ENCODE measurements at places on chromosomes 11 and 22.
A peak's percentile ranks its signal among the peaks of the same experiment; 100 is the strongest.

GRCh38 chr11:13907678-13908077 lies 54.8 kb upstream of the SPON1 start:
- no peak for DNase-seq

- DNase-seq = no peak
Observed at GRCh38 chr22:44895296-44896055, 114.3 kb downstream of the PHF21B start.

- DNase-seq = no peak
Observed at GRCh38 chr11:93564895-93565294, 21.7 kb upstream of the SMCO4 start.

- DNase-seq = no peak
Observed at GRCh38 chr22:27127911-27128310, 470.5 kb downstream of the MIAT start.

GRCh38 chr11:65440831-65441499 lies 18.4 kb downstream of the NEAT1 start:
- DNase-seq = peak; percentile 73

DNA sequence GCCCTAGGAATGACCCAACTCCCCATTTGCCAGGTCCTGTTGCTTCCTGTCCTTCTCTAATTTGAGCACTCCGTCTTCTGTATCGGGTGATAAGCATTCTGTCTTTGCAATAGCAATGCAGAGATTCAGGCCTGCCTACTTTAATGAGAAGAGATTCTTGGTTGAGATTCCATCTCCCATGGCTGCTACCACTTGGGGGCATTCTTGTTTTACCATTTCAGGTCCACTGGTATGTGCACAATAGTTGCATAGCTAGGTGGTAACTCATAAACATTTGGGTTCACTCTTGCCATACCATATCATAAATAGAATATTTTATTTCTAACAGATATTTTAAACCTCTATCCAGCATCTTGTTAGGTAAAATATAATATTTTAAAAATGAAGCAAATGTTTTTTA lies 34.4 kb upstream of the CALCB start:
- peak; percentile 14 for DNase-seq

- DNase-seq = no peak
Observed at GRCh38 chr11:92880381-92880780, 89.1 kb upstream of the MTNR1B start.

- peak; percentile 90 for DNase-seq
Observed at GRCh38 chr11:130094614-130095013, 24.9 kb downstream of the APLP2 start.

GRCh38 chr11:115699733-115700132 lies 195.5 kb upstream of the CADM1 start:
- DNase-seq = no peak

DNA sequence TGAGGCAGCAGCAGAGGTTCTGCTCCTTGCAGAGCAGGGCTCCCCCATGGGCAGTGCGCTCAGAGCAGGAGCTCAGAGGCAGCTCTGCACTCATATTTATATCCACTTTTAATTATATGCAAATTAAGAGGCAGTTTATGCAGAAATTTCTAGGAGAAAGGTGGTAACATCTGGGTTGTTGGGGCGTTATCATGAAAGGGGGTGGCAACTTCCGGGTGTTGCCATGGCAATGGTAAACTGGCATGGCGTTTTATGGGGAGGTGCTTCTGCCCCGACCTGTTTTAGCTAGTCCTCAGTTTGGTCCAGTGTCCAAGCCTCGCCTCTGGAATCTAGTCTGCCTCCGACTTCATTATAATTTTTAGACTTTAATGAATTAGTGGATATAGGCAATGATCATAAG lies 1191.7 kb downstream of the TBC1D22A start:
- DNase-seq = no peak

DNA sequence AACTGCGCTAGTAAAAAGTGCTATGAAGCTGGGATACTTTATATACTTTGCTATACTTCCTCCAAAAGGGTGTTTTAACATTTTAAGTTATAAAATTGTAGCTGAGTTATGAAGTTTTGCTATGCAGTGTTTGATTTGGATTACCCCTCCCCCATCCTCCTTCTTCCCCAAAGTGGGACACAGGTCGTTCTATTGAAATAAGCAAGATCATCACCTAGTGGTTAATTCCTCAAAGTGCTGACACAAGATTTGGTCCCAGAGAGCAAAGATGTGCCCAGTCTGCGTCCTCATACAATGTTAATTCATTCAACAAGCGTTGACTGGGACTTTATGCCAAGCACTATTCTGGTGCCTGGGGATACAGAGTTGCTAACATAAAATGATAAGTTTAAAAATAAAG lies 78.5 kb downstream of the SPON1 start:
- DNase-seq = no peak

DNA sequence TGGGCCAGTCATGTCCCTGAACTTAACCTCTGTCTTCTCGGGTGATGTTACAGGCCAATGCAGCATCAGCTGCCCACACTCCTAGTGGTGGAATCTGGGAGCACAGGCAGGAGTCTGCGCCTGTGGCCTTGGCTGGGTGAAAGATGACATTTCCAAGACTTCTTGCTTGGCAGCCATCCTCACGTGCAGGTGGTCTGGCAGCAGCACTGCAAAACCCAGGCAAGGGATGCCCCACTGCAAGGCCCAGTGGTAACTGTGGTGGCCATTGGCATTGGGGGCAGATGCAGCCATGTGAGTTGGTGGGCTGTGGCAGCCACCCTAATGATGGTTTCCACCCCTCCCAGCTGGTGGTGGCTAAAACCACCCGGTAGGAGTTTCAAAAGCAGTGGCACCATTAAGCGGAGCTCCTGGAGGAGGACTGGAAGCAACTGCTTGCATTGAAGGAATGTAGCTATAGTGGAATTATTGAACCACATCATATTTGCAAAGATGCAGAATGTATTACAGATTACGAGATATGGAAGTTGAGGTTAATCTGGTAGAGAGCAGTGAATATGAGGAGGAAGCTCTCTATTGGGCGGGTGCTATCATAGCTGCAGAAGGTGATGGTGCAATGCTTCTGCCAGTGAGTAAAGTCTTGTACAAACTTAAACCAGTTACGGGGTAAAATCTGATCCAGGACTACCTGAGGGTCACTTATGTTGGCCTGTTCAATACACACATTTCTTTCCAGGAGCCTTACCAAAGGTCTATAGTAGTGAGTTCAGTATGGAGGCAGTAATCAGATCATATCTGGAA lies 120.7 kb upstream of the TOP3B start:
- peak; percentile 40 for DNase-seq

GRCh38 chr11:107591378-107592230 lies 657 bp downstream of the ELMOD1 start:
- no peak for DNase-seq

DNA sequence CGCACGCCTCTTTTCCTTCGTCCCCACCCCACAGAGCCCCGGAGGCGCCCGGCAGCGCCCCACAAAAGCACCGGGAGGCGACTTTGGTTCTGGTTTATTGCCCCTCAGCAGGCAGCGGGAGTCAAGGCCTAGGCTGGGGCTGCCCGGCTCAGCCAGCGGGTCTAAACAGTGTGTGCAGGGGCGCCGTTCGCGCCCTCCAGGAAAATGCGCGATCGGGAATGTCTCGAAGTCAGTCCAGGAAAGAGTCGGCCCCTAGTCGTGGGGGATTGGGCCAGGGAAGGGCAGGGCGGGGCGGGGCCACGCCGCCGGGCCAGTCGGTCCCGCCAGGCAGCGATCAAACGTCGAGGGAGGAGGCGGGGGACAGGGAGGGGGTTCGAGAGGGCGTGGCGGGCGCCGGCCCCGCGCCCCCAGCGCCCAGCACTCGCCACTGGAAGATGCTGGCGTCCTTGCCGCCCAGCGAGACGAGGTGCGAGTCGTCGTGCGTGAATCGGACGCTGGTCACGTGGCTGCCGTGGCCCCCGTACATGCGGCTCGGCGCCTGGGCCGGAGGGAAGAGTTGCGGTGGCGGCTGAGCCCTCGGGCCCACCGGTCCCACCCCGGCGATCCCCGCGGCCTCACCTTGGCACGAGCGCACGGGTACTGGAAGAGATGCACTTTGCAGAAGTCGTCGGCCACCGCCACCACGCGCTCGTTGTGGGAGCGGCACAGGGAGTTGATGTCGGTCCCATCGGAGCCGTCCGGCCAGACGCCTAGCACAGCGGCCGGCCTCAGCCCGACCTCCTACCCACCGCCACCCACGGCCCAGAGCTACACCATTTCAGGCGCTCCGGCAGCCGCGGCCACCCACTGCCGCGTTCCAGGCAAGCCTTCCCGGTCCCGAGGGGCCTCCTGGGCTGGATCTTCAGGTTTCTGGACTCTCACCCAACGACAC lies 741 bp upstream of the MTA2 start:
- peak; percentile 65 for DNase-seq

GRCh38 chr11:44096360-44097185 lies 1.1 kb downstream of the EXT2 start:
- DNase-seq = peak; percentile 10

DNA sequence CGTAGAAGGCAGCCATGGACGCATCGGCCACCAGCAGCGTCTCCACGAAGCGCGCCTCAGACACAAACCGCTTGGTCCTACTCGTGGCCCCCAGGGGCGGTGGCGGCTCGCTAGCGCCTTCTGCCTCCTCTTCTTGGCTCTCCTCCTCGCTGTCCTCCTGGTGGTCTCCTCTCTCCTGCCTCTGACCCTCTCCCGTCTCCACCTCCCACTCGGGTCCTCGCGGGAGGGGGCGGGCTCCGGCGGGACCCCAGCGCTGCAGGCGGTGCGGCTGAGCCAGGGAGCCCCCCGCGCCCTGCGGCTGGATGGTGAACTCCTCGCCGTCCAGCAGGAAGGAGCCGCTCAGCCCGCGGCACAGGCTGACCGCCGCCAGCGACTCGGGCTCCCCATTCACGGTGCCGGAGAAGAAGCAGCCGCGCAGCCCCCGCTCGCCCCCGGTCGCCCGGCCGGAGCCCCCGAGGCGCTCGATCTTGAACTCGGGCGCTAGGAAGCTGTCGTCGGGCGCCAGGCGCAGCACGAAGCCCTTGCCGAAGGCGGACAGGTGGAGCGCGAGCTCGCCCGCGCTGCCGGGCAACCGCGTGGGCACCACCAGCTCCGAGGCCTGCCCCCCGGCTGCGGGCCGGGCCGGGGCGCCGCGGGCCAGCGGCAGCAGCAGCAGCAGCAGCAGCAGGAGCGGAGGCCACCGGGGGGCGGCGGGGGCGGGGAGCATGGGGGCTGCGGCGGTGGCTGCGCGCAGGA lies 661 bp downstream of the ADAMTS8 start:
- DNase-seq = peak; percentile 43

DNA sequence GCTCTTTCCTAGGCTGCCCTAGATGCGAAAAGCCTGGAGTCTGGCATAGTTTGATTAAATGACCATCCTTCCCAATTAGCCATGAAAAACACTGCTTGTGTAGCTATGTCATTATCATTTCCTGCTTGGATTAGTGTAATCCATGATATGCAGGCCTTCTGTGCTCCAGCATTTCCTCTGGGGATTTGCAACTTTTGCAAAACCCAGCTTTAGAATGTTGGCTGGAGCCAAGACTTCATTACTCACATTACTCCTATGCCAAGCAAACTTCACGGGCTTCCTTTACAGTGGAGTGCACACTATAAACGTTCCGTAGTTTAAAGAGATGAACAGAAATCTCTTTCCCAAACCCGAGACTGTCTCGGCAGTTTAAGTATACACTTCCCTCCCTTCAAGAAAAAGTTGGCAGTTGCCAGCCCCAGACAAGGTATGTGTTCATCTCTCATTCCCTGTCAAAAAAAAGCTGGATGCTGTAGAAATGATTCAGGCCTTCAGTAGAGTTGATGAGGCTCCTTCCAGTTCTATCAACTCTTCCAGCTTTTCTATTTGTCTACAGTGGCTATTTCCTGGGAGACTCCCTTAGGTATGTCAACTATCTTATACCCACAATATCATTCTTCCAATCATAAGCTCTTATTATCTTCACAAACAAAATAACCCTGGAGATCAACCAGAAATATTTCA lies 180.0 kb downstream of the MAML2 start:
- no peak for DNase-seq

DNA sequence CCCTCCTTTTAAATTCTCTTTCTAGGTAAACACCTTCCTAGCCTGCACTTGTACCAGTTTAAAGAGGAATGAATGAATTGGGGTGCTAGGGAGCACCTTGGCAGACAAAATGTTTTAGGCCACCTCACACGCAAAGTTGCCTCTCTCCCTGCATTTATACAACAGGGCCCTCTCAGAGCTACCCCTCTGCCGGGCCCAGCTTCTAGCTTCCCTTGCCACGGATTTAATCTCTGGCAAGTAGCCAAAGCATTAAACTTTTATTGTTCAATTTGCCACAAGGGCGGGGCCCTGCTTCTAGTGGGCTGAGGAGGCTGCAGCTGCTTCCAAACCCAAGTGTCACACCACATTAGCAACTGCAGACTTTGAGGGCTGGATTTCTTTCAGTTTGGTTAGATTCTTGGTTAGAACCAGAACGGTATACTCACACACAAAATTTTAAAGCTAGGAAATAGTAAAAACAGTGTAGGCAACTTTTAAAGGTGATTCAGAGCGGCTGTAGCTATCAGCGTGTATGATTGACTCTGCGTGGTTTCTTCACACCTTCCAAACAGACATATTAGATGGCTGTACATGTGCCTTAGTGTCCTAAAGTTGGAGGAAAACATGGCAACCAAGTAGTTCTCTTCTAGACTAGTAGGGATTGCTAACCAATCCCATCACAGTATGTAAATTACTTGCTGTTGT lies 6.5 kb downstream of the KREMEN1 start:
- DNase-seq = no peak

- DNase-seq = no peak
Observed at GRCh38 chr11:117107701-117108590, 9.7 kb upstream of the SIK3 start.

- no peak for DNase-seq
Observed at GRCh38 chr22:46018859-46019258, 41.9 kb upstream of the WNT7B start.

DNA sequence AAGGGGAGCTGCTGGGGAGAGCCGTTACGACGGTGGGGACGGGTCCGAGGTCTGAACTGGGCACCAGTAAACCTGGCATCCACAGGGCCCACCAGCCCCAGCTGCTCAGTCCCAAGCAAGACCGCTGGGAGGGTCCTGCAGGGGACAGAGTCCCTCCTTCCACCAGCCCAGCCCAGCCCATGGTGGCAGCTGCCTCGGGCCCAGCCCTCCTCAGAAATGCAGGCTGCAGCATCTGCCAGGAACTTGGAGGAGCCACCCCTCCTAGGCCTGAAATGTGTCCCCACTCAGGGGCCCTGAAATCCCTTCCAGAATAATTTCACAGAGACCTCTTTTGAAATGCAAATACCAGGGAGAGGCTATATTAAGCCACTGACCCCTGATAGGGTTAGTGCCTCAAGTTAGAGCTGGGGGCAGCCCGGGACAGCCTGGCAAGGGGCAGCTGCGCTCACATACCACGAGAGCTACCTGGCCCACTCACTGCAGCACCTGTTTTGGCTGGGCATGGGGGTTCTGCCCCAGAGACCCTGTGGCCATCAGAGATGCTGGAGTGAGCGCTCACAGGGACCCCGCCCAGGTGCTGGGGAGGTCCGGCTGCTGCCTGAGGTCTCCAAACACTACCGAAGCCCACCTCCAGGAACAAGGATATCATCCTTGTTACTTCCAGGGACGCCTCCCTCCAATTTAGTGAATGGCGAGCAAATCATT lies 53.1 kb downstream of the CELSR1 start:
- no peak for DNase-seq

DNA sequence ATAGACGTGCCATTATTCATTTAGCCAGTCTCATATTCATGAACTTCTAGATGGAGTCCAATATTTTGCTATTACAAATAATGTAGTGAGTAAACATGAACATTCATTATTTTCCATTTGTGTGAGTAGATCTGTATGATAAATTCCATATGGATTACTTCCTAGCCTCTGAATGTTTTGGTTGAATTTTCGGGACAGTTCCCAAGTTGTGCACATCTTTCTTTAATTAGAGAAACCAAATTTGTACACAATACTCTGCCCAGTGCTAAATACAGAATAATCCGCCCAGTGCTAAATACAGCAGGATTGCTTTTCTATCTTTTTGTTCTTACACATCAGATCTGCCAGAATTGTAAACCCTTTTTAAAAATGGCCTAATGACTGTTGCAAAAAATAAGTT lies 17.1 kb upstream of the APLP2 start:
- no peak for DNase-seq

Measured in suppressor macrophage (primary cell).